ENCODE measurements at places on chromosomes 6 and 20.
A peak's percentile ranks its signal among the peaks of the same experiment; 100 is the strongest.

- no peak for DNase-seq
Measured at GRCh38 chr20:3997446-3997845, 17.9 kb downstream of the RNF24 start.

- no peak for DNase-seq
Measured at GRCh38 chr20:20763650-20764049, 51.2 kb upstream of the RALGAPA2 start.

GRCh38 chr6:16440636-16441212, 202.3 kb downstream of the GMPR start:
- DNase-seq, result peak; percentile 51

GRCh38 chr20:43355610-43356009, 102.1 kb upstream of the SRSF6 start:
- no peak for DNase-seq

- DNase-seq, result no peak
Measured at GRCh38 chr6:154830771-154831170, 97.6 kb downstream of the SCAF8 start.

- DNase-seq, result no peak
Measured at GRCh38 chr20:20410678-20411077, 42.8 kb downstream of the INSM1 start.

GRCh38 chr6:169962604-169963469, 211.4 kb downstream of the ERMARD start:
- no peak for DNase-seq

DNA sequence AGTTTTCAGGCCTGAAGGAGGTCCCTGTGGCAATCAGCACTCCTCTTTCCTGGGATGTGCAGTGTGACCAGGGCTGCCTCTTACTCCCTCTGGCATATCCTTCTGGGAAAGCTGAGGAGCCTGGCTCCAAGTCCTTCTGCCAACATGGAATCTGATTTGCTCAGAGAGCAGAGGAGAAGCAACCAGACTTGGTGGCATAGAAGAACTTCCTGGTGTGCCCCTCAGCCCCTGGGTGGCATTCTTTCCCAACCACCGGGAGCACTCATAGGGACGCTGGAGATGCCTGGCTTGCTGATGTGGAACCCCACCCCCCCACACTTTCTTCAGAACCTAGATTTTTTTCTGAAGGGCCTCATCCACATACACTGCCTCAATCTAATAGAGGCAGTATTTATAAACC, 107.6 kb upstream of the TRAF3IP2 start:
- no peak for DNase-seq

GRCh38 chr6:77089776-77090175, 373.5 kb downstream of the HTR1B start:
- no peak for DNase-seq

- DNase-seq, result peak; percentile 16
Measured at GRCh38 chr6:12911427-12911826, 194.9 kb downstream of the PHACTR1 start.

DNA sequence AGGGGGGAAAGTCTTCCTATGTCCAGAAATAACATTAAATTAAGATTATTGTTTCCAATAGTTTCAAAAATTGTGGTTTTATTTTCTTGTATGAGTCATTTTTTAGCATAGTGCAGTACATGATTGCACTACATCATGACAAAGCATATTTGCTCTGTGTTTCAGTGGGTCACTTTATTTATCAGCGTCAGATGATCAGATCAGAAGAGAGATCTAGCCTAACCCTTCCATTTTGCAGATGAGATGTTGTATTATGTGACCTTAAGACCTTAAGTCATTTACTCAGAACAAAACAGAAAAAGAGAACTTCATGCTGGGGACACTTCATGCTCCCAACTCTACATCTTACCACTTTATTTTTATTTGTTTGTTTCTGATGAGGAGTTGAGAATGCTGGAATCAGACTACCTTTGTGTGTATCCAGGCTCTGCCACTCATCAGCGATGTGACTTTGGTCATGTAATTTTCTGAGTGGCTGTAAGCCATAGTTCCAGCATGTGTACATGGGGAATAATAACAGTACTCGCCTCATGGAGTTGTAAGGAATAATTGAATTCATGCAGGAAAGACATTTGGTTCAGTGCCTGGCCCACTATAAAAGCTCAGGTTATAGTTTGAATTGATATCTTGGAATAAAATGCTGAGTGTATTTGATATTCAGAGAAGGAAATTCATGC, 13.5 kb downstream of the EYA4 start:
- no peak for DNase-seq

GRCh38 chr6:163883984-163884383, 469.5 kb downstream of the QKI start:
- DNase-seq, result no peak

GRCh38 chr6:52672412-52673025, 1.6 kb downstream of the TMEM14A start:
- DNase-seq, result no peak

GRCh38 chr6:140581601-140582000, 1207.2 kb upstream of the CITED2 start:
- no peak for DNase-seq

- no peak for DNase-seq
Measured at GRCh38 chr6:166683477-166683876, 56.4 kb upstream of the RPS6KA2 start.
